ENCODE measurements at places on chromosomes 6 and 20. TPM values are rescaled to one million over a fixed set of nuclear protein-coding genes. Genes with fewer than 3 reads are reported as not detected.

- no peak for DNase-seq
These were observed 968.4 kb upstream of the SLC35B3 start for GRCh38 chr6:9403736-9404135.

The PLN gene
- polyA plus RNA-seq = 4.5 TPM

The TGM3 gene
- polyA plus RNA-seq = 0.08 TPM

GRCh38 chr6:105803442-105803841, 282.7 kb upstream of the PRDM1 start:
- DNase-seq = no peak

The BPIFB2 gene
- not detected for polyA plus RNA-seq

The FNDC11 gene
- 1.8 TPM for polyA plus RNA-seq

DNA sequence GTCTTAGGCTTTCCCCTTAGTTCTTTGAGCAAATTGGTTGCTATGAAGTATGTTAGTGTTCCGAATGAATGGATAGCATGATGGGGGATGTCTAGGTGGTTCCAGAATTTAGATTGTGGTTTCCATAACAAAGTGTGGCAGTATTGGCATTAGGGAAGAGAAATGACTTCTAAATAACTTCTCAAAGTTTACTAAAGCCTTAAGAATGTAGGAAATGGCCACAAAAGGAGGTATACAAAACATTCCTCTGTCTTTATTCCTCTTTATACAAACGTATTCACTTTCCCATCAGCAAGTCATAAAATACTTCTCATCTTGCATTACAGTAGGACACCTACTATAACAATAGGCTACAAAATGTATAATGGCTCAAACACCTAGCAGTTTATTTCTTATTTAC, 279.6 kb downstream of the ESR1 start:
- no peak for DNase-seq

GRCh38 chr6:137362878-137363804, 131.1 kb downstream of the OLIG3 start:
- DNase-seq = no peak

The HTR1B gene
- 0.40 TPM for polyA plus RNA-seq

The RAET1E gene
- polyA plus RNA-seq = 0.24 TPM

DNA sequence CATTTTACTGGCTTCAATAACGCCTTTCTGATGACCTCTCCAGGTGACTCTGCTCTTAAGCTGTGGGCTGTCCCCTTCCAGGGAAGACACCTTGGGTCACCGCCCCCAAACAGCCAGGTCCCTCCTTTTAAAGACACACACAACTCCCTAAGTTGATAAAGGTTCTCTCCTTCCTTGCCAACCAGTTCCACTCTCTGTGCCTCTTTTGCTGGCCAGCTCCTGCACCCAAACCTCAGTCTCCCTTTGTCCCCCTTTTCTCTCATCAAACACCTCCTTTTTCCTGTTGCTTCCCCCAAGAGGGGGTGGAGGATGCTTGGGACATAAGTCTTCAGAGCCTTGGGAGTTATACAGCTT, 1.0 kb downstream of the NCOA6 start:
- peak; percentile 48 for DNase-seq

DNA sequence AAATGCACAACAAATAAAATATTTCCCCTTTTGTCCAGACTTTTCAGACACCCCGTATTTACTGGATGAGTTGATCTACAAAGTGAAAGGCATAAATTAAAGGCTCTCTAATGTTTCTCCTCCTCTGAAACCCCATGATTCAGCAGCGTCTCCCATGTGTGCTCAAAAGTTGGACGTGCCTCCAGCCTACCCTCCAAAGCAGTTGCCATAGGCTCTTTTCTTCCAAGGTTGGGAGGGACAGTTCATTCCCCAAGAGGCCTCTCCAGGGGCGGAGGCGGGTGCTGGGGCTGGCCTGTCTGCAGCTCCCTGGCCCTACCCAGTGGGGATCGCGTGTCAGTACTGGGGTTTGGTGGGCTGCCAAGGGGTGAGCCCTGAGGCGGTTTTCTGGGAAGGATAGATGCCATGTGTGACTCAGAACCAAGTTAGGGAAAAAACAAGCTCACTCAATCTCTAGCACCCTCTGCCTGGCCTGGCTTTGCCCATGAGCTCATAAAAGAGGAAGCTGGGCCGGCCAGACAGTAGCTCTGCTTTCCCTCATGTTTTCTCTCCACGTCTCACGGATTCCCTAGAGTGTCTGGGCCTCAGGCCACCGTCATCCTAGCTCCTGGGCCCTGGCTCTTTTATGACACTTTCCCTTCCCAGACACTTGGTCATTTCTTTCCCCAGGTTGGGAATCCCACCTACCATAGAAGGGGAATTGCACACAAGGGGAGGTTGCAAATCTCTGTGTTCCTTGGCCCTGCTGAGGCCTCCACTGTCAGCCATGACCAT, 8.0 kb upstream of the IER3 start:
- DNase-seq = no peak

- DNase-seq = no peak
These were observed 55.7 kb upstream of the NKX2-2 start for GRCh38 chr20:21569586-21569985.

GRCh38 chr6:96716221-96716620, 121.1 kb downstream of the GPR63 start:
- DNase-seq = no peak

GRCh38 chr6:34570066-34570833, 14.1 kb upstream of the SPDEF start:
- DNase-seq = no peak

- DNase-seq = no peak
These were observed 50.1 kb downstream of the PHF3 start for GRCh38 chr6:63685446-63686379.

The ZBTB22 gene
- 21.2 TPM for polyA plus RNA-seq

DNA sequence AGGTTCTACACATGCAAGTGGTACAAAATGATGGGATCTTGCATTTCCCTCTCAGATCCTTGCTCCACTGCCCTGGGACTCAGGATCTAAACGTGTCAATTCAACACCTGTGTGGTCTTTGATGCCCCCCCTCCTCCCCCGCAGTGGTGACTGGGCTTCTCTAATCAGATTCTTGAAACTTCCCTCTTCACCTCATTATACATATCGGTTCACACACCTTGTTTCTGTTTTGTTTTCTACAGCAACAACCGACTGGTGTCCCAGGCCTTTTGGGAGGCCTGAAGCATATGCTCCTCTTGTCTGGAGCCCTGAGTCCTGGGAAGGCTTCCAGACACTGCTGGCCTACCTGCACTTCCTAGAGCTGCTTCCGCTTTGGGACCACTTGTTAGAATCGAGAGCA, 20.0 kb downstream of the SAMD3 start:
- no peak for DNase-seq

GRCh38 chr20:47269309-47270165, 87.0 kb downstream of the ZMYND8 start:
- DNase-seq = no peak

The PHACTR3 gene
- polyA plus RNA-seq = 11.7 TPM

- no peak for DNase-seq
These were observed 731 bp upstream of the DNPH1 start for GRCh38 chr6:43229803-43230620.

GRCh38 chr20:64133951-64134407, 26.6 kb upstream of the NPBWR2 start:
- no peak for DNase-seq

The RSPO3 gene
- polyA plus RNA-seq = 31.1 TPM

DNA sequence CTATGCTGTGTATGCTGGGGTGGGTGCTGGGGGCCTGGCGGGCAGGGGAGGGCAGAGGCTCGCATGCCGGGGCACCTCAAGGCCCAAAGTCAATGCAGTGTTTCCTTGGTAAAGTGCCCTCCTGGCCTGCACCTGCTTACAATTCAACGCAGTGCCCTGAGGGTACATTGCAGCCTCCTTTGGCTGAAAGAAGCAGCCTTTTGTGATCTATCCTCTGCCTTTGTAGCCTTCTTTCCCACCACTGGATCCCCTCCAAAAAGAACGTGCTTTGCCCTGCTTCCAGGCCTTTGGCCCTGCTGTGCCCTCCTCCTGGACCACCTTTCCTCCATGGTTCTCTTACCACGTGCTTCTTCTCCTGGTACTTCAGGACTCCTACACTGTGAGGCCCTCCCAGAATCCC, 113.6 kb upstream of the PTPN1 start:
- no peak for DNase-seq

GRCh38 chr20:51446656-51447055, 95.9 kb downstream of the NFATC2 start:
- DNase-seq = no peak

DNA sequence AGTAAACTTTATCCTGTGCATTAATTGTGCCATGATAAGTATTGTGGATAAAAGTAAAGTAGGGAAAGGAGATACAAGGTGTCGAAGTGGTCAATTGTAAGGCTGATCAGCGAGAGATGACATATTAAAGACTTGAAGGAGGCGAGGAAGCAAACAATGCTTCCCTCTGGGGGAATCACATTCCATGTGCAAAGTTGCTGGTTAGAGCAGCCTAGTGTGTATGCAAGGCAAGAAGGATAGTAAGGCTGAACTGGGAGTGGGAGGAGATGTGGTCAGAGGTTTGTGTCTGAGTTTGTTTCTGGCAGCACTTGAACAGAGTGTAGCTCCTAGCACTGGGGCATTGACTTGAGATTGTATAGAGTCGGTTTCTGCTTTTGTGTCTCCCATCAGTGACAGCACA, 122.9 kb downstream of the SLC35F1 start:
- DNase-seq = no peak

DNA sequence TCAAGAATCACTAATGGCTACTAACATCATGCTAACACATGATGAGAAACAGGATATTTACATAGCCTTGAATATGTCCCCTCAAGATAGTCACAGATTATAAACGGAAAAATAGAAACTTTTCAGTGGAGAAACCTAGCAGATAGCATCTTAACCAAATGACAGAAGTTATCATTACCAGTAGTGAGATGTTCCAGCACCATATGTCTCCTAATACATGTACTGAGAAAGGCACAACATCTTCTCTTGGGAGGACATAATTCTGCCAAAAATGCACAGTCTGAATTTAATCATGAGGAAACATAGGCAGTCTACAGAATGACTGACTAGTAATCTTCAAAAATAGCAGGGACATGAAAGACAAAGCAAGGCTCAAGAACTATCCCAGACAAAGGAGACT, 19.9 kb upstream of the PRIM2 start:
- DNase-seq = no peak

DNA sequence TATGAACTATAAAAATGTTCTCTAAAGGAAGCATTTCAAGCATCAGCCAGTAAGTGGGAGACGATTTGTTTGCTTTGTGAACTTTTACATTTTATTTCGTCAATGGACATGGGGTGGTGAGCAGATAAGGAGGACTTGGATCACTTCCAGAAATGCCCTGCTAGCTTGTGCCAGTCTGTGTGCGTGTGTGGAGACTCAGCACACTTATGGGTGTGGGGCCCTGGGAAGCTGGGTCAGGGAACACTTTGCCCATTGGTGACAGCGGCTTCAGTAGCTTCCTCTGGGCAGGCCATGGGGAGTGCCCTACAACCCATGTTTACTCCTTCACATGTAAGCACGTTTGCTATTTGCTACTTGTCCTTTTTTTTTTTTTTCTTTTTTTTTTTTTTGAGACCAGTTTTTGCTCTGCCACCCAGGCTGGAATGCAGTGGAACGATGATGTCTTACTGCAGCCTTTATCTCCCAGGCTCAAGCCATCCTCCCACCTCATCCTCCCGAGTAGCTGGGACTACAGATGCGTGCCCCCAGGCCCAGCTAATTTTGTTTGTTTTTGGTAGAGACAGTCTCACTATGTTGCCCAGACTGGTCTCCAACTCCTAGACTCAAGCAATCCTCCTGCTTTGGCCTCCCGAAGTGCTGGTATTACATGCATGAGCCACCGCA, 24.2 kb downstream of the PRDM1 start:
- no peak for DNase-seq

The CTAGE9 gene
- 0.37 TPM for polyA plus RNA-seq

- no peak for DNase-seq
These were observed 97.2 kb upstream of the SIRPG start for GRCh38 chr20:1754749-1755148.

DNA sequence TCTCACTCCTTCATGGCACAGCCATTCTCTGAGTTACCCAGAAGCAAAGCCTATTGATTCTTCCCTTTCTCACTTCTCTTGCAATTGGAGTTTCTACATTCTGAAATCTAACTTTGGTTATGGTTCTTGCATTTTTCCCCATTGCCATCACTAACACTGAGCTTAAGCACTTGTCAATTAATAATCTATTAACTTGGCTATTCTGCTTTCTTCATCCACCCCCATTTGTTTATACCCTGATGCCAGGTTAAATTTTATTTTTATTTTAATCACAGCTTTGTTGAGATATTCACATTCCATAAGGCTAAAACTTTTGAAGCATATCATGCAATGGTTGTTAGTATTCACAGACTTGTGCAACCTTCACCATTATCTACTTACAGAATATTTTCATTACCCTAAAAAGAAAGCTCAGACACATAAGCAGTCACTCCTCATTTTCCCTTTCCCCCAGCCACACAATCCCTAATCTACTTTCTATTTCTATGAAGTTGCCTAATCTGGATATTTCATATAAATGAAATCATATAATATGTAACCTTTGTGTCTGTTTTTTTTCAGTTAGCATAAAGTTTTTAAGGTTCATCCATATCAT, 222.3 kb downstream of the UBE3D start:
- no peak for DNase-seq

The PDYN gene
- 0.20 TPM for polyA plus RNA-seq
